ENCODE measurements at places on chromosomes 4 and X.

DNA sequence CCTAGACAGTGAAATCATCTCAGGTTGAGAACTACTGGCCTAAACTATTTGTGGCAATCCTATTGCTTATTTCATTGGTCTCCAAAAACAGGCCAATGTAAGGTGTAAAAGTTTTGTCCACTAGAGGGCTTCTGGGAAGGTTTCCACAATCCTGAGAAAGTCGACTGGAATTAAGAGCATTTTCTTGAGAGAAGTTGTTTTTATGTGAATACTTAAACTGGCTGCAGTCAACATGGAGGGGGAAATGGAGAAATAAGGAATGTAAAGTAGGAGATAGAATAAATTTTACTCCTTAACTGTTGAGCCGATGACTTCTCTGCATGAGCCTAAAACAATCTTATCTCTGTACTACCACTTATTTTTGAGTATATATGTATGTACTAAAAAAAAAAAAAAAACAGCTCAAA, 11.0 kb upstream of the EIF4E start:
- peak; percentile 81 for DNase-seq

- DNase-seq = peak; percentile 79
Measured at GRCh38 chrX:48508400-48509244, at the start of gene PORCN. Gene PORCN, plus strand, starts transcription at chrX:48508992. Its CDS starts 829 bp downstream, at chrX:48509821.

DNA sequence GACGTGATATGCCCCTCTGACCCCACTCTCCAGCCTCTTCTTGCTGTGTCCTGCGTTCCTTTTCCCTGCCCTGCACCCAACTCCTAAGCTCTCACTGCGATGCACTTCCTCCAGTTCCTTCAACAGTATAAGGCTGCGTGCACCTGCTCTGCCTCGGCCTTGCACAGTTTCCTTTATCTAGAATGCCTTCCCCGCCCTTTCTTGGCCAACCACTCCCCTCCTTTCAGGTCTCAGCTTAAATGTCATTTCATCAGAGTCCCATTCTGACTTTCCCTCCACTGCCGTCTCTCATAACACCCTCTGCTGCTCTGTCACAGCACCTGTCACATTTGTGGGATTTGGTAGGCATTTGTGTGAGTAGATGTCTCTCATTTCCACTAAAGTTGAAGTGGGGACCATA, 58.4 kb upstream of the NEIL3 start:
- no peak for DNase-seq

GRCh38 chrX:120286733-120287512, 24.3 kb downstream of the TMEM255A start:
- no peak for DNase-seq

- DNase-seq = peak; percentile 10
Measured at GRCh38 chr4:39259571-39260330, 77.4 kb downstream of the WDR19 start.

DNA sequence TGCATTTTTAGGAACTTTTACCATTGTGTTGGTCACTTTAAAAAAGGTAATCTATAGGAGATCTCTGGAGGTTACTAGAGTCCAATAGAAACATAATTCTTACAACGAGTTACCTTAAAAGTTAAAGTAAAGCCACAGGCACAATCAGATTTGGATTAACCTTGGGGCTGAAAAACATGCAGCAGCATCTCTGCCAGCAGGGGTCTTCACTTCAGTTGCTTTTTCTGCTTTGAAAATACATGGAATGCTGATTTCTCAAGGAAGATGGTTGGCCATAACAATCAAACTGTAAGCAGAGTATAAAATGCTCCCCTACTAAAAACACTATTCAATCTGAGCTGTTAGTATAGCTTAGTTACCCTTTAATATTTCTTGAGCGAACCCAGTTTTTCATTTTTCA, 1072.3 kb upstream of the PCDH10 start:
- DNase-seq = no peak

DNA sequence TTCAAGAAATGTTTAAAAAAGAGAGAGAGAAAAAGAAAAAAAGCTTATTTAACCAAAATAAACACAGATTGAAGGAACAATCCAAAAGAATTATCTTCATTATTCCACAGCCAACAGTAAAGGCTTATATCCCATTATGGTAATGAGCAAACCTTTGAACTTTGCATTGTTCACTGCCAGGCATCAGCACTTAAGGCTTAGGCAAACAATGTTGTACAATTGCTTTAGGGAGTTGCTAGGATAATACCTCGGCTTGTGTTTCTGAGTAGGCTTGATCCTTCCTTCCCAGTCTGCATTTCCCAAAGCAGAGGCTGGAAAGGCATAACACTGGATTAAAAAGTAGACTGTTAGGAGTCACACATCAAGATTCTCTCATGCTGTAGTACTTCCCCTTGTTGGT, 352.7 kb upstream of the IGFBP7 start:
- DNase-seq = no peak

GRCh38 chrX:13428053-13428786, 108.4 kb upstream of the ATXN3L start:
- DNase-seq = peak; percentile 54

DNA sequence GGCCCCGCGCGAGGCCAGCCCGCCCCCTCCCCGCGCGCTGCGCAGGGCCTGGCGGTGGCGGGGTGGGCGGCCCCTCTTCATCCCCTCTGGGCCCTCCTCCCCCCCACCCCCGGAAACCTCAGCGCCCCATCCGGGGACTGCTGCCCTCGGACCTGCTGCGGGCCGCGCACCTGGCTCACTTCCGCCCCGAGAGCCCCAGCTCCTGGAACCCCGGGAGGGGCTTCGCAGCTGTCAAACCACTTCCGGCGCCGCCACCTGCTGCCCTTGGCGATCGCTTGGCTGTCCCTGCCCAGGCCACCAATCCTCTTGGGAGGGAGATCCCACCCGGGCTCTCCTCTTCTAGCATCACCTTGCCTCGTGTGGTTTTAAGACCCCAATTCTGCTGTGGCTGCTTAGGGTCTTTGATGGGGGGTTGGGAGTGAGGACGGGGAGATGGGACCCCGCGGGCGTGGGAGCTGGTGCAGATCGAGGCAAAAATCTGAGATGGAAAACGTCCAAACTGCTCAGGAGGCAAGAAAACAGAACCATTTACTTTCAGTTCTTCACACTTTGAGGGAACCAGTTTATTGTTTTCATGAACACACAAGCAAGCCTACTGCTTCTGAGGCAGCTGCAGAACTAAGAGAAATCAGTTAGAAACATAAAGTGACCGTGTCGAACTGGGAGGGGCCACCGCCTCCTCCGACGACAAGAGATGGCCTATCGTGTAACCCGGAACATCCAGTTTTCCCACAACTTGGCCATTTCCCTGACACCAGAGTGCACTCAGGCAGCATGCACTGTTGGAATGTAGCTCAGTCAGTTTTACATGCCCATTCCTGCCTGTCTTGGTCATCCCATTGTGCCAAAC, 754 bp downstream of the MTMR1 start:
- peak; percentile 19 for DNase-seq

DNA sequence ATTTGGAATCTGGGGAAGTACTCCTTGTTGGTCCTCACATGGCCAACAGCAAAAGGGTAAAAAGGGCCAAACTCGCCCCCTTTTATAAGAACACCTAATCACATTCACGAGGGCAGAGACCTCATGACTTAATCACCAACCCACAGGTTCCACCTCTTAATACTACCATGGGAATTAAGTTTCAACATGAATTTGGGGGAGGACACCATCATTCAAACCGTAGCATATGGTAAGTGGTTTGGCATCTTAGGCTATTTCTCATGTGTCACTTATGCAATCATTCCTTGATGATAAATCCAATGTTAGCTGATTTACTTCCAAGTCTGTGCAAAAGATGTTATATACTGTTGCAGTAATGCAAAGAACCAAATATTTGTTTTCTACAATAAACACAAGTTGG, 302.9 kb upstream of the FAM241A start:
- no peak for DNase-seq

GRCh38 chr4:6806924-6807626, 24.5 kb downstream of the KIAA0232 start:
- no peak for DNase-seq

- DNase-seq = no peak
Measured at GRCh38 chr4:26108054-26108453, 194.0 kb downstream of the SMIM20 start.

DNA sequence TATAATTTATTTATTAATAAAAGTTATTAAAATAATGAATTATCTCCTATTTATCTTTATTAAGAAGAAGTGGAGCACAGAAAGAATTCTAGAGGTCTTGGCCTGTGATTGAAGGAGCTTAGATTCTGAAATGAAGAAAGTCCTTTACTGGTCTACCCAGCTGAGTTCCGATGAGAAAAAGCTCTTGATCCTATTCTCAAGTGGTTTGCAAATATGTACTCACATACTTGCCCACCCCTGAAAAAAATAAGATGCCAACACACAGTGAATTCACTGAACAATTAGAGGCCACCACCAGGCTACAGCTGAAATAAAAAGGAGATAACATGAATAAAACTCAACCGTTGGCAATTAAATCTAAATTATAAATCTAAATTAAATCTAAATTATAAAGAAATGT, 253.4 kb downstream of the MAPK10 start:
- no peak for DNase-seq

GRCh38 chrX:48569958-48570357, 4.3 kb upstream of the RBM3 start:
- DNase-seq = no peak

GRCh38 chr4:175215657-175216056, 297.5 kb downstream of the ADAM29 start:
- DNase-seq = no peak

DNA sequence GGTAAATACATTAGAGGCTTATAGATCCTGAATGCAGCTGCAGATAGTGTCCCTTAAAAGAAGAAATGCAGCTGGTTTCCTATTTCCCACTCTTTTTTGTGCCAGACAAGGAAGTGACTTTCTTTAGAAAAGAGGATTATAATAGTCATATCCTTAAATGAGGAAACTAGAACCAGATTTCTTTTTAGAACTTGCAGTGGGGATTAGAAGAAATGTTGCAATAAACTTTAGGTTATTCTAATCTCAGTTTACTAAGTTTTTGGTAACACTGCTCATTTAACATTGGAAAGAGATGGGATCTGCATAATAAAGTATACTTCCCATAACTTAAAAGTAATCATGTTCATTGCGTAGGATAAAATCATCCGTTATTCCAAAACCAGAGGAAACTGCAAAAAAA, 101.9 kb downstream of the SLIT2 start:
- DNase-seq = peak; percentile 85

DNA sequence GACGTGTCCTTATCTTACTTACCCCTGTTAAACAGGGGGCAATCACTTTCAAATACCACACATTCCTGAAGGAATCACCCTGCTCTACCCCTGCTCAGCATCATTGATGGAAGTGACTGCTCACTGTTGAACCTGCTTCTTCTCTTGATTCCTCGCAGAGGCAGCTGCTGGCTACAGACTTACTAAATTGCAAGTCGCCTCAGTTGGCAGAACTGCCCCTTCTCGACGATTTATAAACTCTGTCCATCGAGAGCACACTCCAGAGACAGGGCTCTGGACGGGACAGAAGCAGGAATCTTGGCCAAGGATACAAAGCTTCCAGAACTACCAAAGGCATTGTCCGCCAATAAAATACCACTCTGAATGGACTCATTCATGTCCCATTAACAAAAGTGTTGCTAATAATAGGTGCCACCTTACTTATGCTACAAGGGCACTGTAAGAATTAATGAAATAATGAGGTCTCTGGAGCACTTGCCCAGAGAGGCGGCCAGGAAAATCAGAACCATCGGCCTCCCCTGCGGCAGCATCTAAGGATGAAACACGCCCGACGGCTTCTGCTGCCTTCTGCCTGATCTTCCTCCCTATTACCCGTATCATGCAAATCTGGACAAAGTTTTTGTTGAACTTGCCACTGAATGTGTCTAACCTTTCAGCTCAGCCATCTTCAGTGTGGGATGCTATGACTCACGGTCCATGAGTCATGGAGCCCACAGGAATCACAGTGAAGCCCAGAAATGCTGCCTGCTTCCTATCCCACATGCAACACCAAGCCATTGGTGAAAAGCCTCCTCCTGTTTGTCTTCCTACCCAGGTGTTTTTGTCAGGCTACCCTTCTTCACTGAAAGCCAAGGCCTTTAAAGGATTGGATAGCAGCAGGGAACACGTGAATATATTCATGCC, 164.9 kb downstream of the MAML3 start:
- DNase-seq = peak; percentile 23

DNA sequence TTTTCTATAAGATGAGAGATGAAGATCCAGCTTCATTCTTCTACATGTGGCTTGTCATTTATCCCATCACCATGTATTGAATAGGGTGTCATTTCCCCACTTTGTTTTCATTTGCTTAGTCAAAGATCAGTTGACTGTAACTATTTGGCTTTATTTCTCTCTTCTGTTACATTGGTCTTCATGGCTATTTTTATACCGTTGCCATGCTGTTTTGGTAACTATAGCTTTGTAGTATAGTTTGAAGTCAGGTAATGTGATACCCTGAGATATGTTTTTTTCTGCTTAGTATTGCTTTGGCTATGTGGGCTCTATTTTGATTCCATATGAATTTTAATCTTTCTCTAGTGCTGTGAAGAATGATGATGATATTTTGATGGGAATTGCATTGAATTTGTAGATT, 514.3 kb downstream of the GBA3 start:
- no peak for DNase-seq

GRCh38 chr4:100240008-100240407, 49.7 kb upstream of the DDIT4L start:
- DNase-seq = no peak

DNA sequence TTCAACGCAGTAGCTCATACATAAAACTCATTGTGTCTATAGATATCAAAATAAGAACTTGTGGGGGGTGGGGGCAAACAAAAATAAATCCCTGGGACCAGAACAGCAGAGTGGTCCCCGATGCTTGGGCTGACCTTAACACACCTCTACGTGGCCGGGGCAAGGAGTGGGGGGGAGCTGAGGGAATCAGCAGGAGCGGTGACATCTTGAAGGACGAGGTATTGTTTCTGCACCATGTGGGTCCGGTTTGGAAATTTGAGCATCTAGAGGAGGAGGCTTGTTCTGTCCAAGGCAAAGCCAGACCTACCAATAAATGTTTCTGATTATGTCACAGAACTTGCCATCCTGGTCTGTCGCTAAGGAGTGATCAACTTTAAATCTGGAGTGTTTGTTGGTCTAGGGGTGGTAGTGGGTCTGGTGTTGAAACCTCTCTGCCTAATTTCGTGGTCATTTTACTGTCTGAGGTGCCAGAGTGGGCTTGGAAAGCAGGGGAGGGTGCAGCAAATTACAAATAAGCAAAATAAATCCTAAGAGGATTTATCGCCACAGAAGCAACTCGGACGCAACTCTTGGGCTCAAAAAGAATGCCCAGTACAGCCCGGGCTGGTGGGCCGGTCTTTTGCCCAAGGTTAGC, 774 bp upstream of the RAPGEF2 start:
- DNase-seq = no peak

DNA sequence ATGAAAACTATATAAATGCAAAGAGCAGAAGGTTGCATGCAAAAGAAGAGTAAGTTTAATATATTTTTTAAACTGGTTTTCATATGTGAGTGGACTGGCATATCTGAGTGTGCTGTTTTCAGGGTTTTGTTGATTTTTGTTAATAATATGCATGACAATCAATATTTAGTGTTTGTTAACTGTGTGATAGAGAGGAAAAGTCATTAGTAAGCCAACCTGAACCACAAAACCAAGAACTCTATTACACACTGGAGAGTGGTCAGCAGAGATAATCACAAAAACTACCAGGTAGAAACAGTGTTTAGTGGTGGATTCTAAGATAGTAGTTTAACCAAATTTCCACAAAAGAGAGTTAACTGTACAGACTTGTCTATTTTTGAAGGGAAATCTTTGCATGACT, 396.9 kb downstream of the GASK1B start:
- no peak for DNase-seq
